ENCODE measurements at places on chromosomes 11 and 22.

- DNase-seq, result no peak
These were observed 116.0 kb downstream of the KIRREL3 start for GRCh38 chr11:126884594-126884993.

GRCh38 chr11:77413850-77414460, 59.9 kb downstream of the PAK1 start:
- DNase-seq, result no peak

DNA sequence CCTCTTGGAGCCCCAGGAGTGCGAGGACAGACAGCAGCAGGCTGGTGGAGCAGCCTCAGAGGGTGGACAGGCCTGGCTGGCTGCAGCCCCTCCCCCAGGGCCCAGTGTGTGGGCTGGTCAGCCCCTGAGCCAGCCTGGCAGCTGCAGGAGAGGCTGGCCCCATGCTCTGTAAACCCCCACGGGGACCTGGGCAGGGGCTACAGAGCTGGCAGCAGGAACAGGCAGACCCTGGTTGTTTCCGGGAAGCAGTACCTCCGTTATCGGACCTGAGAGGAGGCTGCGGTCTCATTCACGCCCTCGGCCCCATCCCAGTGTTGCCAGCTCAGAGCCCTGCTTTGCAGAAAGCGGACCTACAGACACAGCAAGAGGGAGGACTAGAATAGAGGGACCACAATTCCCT, 38.5 kb upstream of the COMT start:
- DNase-seq, result no peak

GRCh38 chr22:19632668-19633148, 81.6 kb upstream of the SEPTIN5 start:
- no peak for DNase-seq

- DNase-seq, result no peak
These were observed 187.5 kb downstream of the SHANK2 start for GRCh38 chr11:71064702-71065515.

DNA sequence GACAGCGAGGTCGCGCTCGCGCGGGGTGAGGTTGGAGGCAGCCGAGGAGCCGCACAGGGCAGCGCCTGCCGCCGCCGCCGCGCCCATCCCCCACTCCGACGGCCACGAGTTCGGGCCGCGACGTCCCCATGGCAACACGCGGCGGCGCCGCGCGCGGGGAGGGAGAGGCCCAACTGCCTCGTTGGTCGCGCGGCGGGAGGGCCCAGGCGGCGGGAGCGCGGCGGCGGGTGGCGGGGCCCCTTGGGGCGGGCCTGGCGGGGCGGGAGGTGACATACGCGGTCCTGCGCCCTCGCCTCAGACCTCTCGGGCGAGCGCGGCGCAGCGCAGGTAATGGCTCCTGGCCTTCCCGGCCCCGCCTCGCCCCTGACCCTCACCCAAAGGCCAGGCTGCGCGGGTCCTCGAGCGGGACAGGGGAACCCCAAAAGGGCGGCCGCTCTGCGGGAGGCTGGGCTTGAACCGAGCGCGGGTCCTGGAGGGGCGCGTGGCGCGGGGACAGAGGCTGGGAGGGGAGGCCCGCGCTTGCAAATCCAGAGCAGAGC, at the start of gene DEUP1:
Gene DEUP1 (plus strand): TSS at position 297 of the 539 bp plus-strand sequence. CDS start 1,518 bp downstream, outside the sequence.
- peak; percentile 38 for DNase-seq

- DNase-seq, result peak; percentile 25
These were observed 17.7 kb upstream of the CDON start for GRCh38 chr11:126080161-126080941.

DNA sequence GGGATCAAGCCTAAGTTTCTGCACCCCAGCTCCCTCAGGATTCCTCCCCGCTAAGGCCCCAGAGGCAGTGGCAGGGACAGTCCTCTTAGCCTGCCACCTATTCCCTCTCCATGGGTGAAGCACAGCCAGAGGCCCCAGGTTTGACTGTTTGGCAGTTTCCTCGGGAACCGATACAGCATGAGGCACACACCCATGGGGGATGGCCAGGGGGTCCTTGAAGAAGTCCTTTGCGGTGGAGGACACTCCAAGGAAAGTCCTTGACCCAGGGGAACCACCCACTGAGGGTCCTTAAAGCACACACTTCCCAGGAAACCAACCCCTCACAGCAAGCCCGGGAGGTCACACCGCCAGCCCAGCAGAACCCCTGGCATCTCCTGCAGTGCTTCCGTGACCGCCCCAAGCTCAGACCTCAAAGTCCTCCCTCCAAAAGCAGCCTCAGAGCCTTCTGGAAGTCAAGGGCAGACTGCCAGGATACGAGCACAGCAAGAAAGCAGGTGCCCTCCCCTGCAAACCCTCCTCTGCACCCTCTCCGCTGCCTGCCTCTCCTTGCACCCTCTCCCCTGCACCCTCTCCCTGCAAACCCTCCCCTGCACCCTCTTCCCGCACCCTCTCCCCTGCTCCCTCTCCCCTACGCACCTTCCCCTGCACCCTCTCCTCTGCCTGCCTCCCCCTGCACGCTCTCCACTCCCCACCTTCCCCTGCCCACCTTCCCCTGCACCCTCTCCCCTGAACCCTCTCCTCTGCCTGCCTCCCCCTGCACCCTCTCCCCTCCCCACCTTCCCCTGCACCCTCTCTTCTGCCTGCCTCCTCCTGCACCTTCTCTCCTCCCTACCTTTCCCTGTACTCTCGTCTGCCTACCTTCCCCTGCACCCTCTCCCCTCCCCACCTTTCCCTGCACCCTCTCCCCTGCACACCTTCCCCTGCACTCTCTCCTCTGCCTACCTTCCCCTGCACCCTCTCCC, 1.4 kb downstream of the SIGIRR start:
- no peak for DNase-seq

DNA sequence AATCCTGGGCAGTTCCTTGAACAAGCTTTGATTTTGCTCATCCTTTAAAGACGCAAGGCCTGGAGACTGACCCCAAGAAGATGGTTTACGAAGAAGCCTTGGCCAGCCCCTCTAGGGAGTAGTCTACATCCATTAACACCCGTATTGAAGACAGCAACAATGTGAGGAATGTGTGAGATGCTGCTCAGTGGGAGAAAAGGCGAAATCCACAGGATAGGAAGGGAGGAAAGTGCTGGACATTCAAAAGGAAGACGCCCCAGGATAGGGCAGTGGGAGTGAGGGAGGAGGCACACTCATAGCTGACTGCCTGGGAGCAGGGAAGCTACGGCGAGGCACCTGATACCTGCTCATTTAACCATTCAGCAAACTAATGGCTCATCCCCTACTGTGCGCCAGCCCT, 114.1 kb downstream of the RRAS2 start:
- DNase-seq, result no peak

- no peak for DNase-seq
These were observed 978.3 kb downstream of the BRD1 start for GRCh38 chr22:48849219-48849912.

- DNase-seq, result no peak
These were observed 56.3 kb downstream of the MTNR1B start for GRCh38 chr11:93025558-93026255.

DNA sequence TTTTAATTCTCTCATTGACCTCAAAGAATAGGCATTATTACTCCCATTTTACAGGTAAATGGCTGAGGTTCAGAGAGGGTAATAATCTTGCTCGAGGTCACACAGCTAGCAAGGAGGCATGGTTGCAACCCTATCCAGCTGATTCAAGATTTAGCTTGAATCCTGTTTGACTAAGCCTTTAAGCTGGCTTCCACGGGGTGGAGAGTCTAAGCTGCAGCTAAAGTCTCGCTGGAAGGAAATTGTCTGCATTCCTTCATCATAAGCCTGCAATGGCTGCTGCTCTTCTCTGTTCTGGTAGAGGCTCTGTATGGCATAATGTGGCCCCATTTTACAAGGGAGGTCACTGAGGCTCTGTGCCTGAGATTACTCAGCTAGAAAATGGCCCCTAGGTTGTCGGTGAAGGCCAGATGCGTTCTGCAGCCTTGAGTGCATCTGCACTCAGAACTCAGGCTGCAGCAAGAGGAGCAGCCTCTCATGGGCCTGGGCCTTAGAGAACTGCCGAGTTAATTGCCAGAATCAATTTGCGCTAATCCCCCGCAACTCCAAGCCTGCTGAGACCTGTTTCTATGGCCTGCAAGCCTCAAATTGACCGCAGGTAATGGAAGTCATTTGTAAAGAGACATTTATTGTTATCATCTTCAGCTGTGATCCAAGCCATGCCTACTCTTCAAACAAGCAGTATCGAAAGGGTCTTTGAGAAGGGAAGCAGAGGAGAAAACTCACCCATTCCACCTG, 44.1 kb upstream of the SEZ6L start:
- no peak for DNase-seq

DNA sequence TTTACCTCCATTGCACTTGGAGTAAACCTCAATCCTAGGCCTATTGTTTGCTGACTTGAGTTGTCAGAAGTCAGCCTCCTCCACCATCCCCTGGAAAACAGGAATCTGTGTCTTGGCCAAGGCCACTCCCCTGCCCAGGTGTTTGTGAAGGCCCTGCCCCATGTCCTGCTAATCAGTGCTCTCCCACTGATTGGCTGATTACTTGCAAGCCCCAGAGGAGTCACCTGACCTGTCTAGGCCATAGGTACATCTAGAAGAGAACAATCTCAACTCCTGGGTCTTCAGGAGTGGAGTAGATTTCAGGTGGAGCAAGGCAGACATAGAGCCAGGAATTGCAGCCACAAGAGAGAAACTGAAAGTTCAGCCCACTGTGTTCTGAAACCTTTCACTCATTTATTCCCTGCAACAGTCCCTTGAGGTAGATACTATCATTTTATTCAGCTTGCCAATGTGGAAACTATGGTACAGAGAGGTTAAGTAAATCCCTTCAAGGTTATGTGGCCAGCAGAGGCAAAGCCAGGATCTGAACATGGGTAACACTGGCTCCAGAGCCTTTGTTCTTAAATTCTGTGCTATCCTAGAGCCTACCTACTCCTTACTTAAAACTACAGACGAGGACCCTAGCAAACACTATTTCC, 10.4 kb downstream of the OAF start:
- no peak for DNase-seq

- DNase-seq, result no peak
These were observed 455.6 kb downstream of the AASDHPPT start for GRCh38 chr11:106533046-106533445.

DNA sequence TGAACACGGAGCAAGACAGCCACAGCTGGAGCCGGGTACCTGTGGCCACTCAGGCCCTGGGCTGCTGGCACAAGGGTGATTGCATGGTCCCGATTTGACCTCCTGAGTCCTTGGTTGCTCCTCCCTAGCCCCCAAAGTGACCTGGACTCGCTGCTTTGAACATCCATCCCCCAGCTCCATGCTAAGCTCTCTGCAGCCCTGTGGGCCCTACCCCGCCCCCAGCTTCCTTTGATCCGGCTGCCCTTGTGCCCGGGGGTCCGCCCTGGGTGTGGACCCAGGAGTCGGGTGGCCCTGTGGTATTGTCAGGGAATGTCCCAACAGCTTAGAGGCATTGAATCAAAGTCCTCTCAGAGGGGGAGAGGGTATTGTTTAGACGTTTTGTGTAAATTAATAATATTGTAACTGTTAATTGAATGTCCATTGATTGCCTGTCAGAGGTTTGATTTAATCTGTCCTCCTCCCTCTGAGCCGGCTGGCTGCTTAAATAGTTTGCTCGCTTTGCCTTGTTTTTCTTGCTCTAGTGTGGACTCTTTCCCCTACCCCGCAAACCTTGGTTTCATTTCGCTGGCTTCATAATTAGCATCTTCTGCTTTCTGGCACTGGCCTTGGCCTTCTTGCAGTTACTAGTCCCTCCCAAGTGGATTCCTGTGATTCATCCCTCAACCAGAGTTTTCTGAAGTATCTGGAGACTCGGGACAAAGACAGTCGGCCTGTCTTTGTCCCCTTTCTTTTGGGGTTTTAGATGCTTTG, 20.7 kb downstream of the GRIK4 start:
- DNase-seq, result peak; percentile 78

GRCh38 chr11:131896978-131897615, 526.7 kb downstream of the NTM start:
- DNase-seq, result no peak

- no peak for DNase-seq
These were observed 31.2 kb downstream of the IL18 start for GRCh38 chr11:112132737-112133136.

- no peak for DNase-seq
These were observed 150.0 kb upstream of the NECTIN1 start for GRCh38 chr11:119878990-119879389.

DNA sequence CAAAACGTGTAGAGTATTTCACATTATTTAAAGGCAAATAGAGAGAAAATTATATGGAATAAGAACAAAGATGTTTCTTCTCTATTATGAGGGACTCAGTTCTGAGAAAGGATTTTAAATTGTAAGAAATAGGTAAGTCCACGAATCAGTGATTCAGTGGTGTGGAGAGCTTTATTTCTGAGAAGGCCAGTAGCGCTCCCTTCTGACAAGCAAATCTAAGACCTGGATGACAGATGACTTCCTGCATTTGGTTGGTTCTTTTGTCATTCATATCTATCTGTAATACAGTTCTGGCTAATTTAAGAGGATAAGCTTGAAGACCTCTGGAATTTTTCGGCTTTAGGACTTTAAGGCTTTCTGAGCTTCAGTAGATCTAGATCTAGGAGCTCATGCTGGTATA, 7.0 kb downstream of the CD3E start:
- DNase-seq, result no peak

DNA sequence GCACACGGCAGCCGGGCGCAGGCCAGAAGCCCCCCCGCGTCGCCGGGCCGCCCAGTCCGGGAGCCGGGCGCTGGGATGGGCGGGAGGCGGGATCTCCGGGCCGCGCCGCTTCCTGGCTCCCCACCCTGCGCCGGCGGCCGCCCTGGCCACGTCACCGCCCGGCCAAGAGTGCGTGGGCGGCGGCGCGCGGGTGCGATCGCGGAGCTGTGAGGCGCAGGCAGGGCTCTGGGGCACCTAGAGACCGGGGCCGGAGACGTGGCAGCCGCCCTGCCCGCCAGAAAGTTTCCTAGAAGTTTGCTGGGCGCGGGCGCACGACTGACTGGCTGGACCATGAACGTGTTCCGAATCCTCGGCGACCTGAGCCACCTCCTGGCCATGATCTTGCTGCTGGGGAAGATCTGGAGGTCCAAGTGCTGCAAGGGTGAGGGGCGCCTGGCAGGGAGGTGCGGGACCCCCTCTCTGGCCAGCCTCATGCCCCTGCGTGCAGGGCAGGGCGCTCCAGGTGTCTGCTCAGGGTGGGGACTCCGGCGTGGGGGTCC, at the start of gene KDELR3:
Gene KDELR3 (plus strand): TSS at position 193 of the 539 bp plus-strand sequence. CDS start 138 bp downstream, at position 331.
- DNase-seq, result peak; percentile 99

- peak; percentile 80 for DNase-seq
These were observed 592.6 kb downstream of the ETS1 start for GRCh38 chr11:127994736-127995135.

DNA sequence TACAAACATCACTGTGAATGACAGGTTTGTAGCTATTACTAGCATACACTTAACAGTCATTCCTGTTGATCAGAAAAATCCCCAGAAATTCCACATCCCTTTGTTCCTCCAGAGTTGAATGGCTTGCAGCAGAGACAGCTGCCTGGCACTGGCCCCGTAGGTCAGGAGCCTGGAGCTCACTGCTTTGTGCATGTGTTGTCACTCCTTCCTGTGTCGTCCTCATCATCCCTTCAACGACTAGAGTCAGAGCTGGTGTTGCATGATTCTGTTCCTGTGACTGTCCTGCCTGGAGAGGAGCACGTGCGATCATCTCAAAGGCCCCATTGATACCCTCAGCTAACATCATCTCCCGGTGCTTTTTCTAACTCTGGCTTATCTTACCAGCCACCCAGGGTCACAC, 58.3 kb downstream of the LDLRAD3 start:
- no peak for DNase-seq

GRCh38 chr11:128734103-128734831, 40.4 kb downstream of the FLI1 start:
- DNase-seq, result no peak

- DNase-seq, result no peak
These were observed 46.7 kb downstream of the ABTB2 start for GRCh38 chr11:34311126-34311525.
